ENCODE measurements at places on chromosomes 6 and 20.

DNA sequence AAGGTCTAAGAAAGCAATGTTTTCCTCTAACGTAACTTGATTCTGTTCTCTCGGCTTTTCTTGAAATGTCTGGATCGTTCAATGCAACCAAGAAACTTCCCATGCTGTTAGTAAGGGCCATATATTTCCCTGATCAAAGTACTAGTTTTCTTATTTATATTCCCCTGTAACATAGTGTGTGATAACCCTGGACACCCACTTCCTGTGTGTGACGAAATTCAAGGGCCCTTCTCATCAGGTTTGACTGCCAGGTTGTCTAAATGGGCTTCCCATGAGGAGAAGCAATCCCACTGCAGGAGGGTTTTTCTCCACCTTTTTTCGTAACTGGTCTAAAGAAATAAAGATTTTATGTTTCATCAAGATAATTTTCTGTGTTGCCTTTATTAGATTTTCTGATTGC lies 102.6 kb upstream of the RPS6KA2 start:
- DNase-seq = no peak

GRCh38 chr6:40634429-40634828 lies 47.3 kb upstream of the LRFN2 start:
- DNase-seq = no peak

GRCh38 chr20:22925613-22925983 lies 109.5 kb upstream of the SSTR4 start:
- DNase-seq = no peak

- no peak for DNase-seq
These were observed 296.3 kb downstream of the QKI start for GRCh38 chr6:163710532-163711470.

Data from iPS DF 19.7 (cell line).